Hepatic stellate cell (primary cell): ENCODE measurements at places on chromosomes 4 and X.

GRCh38 chrX:18944482-18944881, 39.4 kb downstream of the PHKA2 start:
- no peak for DNase-seq

DNA sequence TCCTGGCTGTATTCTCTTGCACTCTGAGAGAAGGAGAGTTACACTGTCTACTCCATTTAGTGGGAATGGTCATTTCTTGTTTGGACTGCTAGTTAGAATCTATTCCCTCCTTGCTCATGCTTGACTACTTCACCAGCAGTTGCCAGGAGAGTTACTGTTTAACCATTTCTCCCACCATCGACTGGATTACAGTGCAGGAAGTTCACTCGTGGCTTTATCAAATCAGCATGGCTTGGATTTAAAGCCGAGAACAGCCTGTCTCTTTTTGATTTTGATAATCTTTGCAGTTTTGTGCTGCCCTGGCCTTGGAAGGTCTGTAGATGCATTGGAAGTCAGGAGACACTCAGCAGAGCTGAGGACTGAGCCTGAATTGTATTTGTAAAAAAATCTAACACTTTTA, 3.2 kb downstream of the GBA3 start:
- DNase-seq: no peak

DNA sequence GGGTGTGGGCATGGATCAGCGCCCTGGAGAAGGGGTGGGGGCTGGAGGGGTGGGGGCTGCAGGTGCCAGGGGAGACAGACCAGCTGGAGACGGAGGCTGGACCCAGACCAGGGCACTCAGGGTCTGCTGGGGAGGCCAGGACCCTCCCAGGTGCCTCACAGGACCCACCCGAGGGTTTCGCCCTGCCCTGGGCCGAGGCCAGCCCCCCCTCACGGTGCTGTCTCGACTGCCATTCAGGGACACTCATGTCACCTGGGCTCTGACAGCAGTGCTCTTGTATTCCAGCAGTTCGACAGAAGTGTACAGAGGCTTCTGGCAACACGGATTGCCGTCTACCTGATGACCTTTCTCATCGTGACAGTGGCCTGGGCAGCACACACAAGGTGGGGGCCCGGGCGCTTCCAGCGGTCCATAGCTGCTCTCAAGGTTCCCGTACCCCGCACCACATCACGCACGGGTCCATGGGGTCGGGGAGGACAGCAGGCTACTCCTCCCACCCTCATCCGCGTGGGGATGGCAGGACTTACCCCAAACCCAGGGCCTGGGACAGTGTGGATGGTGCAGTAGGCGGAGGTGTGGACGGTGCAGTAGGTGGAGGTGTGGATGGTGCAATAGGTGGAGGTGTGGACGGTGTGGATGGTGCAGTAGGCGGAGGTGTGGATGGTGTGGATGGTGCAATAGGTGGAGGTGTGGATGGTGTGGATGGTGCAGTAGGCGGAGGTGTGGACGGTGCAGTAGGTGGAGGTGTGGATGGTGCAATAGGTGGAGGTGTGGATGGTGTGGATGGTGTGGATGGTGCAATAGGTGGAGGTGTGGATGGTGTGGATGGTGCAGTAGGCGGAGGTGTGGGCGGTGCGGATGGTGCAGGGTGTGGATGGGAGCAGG, 18.1 kb downstream of the TMEM175 start:
- DNase-seq: no peak

DNA sequence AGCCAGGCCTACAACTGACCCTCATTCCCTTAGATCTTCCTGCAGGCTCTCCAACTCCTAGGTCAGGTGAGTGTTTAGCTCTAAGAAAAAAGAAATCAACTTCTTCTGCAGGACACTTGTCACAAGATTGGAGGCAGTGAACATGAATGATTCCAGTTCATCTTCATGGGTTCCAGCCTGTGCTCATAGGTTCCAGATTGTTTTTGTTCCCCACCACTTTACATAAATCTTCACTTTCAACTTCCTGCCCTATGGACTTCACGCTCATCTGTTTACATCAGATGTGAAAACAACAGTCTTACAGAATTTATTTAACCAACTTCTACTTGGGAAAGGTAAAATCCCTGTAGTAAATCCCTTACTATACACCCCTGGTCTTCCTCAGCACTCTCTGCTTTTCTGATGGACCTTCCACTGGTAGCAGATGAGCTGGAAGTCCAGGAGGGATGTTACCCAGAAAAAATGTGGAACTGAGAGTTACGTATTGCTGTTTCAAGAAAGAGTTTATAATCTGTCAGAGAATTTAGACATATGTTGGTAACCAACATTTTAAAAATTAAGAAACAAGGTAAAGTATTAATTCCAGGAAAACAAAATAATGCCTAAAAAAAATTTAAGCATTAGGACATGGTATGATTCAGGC, 62.4 kb downstream of the ANAPC10 start:
- no peak for DNase-seq

DNA sequence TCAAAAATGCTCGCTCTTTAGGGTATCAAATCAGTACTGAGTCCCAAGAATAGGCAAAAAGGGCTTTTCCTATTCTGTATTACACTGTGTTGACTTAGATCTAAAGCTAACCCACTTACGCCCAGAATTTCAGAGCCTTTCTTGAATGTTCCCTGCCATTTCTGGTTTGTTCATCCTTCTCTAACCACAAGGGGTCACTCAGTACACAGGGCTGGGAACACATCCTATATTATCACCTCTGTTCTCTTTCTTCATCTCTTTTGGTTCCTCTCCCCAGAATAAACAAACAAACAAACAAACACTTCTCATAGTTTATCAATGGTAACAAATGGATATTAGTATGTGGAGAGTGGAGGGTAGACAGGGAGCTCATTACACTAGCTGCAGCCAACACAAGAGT, 25.5 kb upstream of the MORC4 start:
- peak; percentile 4 for DNase-seq

GRCh38 chr4:39970671-39971640, 6.8 kb downstream of the PDS5A start:
- DNase-seq: no peak

DNA sequence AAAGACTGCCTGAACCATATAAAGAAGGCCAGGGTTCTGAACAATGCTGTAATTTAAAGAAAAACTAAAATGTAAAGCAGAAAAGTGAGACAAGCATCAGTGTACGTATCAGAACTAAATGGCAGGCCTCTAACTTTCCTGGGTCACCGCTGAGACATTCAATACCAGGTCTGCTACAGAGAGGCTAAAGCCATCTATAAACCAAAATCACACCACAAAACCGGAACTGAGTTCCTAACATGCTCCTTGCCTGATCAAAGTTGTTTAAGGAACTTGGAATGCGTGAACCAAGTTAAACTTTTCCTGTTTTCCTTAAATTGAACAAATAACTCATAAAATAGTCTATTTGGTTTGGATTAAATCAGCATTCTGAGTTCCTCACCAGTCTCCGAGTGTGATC, 55.3 kb upstream of the TECRL start:
- DNase-seq: no peak

- no peak for DNase-seq
Measured at GRCh38 chr4:74583089-74583700, 138.3 kb downstream of the AREG start.

DNA sequence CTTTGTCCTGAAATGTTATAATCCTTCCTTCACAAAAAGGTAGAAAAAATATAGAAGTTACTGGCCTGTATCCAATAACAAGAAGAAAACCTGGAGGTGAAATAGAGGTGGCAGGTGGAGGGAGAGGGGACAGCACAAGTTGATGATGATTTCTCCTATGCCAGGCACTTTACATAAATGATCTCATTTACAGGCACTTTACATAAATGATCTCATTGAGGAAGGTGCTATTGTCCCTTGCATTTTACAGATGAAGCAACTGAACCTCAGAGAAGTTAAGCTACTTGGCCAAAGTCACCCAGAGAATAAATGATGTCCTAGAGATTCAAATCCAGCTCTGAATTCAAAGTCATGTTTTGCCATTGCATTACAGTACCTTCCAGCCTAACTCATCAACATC, 7.1 kb upstream of the OPHN1 start:
- no peak for DNase-seq
